ENCODE measurements at places on chromosomes 12 and 14. TPM values are rescaled to one million over a fixed set of nuclear protein-coding genes. Genes with fewer than 3 reads are reported as not detected.

CRY1 gene
- total RNA-seq: 47.5 TPM

PXMP2 gene
- 29.0 TPM for total RNA-seq

PPFIBP1 gene
- 34.4 TPM for total RNA-seq

SLC17A8 gene
- total RNA-seq: not detected

PTHLH gene
- total RNA-seq: 7.5 TPM

OTX2 gene
- total RNA-seq: not detected

KRT85 gene
- not detected for total RNA-seq

TAC3 gene
- not detected for total RNA-seq

NGB gene
- total RNA-seq: not detected

EML5 gene
- total RNA-seq: 5.6 TPM

KRT75 gene
- not detected for total RNA-seq

ADCY4 gene
- total RNA-seq: 60.6 TPM

GALNT6 gene
- total RNA-seq: 55.8 TPM

SLC10A1 gene
- total RNA-seq: not detected

- DNase-seq: no peak
These were observed 403.3 kb upstream of the PRICKLE1 start for GRCh38 chr12:42992826-42993225.

- DNase-seq: no peak
These were observed 51.1 kb upstream of the HIF1A start for GRCh38 chr14:61644175-61644574.

GRCh38 chr12:118781692-118782091 lies 199.6 kb upstream of the SRRM4 start:
- no peak for DNase-seq

- DNase-seq: no peak
These were observed 17.7 kb downstream of the STXBP6 start for GRCh38 chr14:25032092-25032784.

DNA sequence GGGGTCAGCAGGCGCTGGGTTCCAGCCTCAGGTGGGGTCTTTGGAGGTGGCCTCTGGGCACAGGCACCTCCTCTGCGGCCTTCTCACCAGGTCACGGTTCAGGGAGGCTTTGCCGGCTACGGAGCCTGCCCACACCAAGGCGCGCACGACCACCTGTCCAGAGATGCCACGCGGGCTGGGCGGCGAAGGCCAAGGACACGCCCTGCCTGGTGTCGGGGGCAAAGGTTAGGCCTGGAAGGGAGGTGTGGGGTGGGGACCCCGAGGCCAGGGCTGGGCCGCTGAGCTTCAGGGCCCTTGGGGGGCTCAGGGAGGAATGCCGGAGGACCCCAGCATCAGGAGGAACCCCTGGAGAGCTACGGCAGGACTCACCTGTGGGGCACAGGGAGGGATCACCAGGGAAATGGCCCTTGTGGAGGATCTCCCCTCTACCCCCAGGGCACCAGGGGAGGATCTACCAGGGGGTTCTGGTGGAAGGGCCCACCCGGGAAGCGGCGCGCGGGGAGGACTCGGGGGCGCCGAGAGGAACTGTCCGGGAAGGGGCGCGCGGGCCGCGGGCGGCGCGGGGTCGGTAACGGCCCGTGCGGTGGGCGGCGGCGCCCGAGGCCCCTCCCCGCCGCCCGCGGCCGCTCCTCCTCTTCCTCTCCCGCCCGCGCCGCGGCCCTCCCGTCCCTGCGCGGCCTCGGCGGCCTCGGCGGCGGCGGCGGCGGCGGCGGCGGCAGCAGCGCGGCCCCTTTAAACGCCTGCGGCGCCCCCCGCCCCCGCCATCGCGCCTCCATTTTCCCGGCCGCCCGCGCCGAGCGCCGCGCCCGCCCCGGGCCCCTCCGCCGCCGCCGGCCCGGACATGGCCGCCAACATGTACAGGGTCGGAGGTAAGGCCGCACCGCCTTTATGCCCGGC lies at the start of gene MTA1:
MTA1 (plus strand) TSS at position 633 of the 897 bp plus-strand sequence; CDS start at position 842, 209 bp downstream.
- DNase-seq: no peak

- DNase-seq: no peak
These were observed 52.8 kb downstream of the STXBP6 start for GRCh38 chr14:24996930-24997725.

- DNase-seq: no peak
These were observed 18.3 kb downstream of the DYRK4 start for GRCh38 chr12:4580281-4580688.

- DNase-seq: no peak
These were observed 559 bp upstream of the LMBR1L start for GRCh38 chr12:49111206-49111605.

DNA sequence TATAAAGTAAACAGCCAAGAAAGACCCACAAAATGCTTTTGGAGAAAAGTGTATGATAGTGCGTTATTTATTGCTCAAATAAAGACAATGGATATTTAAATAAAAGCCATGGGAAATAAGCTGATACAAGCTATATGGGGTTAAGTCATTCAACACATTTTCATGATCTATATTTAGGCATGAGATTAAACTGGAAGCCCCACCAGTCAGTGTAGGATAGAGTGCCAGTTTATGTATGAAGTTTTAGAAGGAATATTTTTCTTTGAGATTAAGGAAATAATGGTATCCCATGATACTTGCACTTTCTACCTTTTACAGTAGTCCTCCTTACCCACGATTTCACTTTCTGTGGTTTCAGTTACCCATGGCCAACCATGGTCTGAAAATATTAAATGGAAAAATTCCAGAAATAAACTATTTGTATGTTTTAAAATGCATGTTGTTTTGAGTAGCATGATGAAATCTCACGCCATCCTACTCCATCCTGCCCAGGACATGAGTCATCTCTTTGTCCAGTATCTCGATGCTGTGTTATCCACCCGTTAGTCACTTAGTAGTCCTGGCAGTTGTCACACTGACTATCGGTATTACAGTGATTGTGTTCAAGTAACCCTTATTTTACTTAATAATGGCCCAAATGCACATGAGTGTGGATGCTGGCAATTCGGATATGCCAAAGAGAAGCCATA lies 22.3 kb downstream of the SYT1 start:
- DNase-seq: no peak

- DNase-seq: peak; percentile 79
These were observed 8.4 kb upstream of the INF2 start for GRCh38 chr14:104680806-104681688.

DNA sequence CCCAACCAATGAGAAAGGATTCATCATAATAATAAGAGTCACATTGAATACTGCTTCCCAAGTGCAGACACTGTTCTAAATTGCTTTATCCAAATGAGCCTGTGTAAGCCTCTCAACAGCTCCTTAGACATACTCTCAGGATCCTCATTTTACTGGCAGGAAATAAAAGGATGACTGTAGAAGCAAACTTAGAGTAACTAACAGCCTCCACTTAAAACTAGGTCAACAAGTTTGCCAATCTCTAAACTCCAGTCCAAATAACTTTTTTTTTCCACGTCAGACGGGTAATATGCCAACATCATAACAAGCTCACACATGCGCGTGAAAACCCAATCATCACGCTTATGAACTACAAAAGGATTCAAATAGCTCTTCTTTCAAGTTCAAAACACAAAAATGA lies 15.3 kb upstream of the DPF3 start:
- DNase-seq: no peak

- DNase-seq: no peak
These were observed 24.7 kb upstream of the C14orf180 start for GRCh38 chr14:104554608-104555429.

DNA sequence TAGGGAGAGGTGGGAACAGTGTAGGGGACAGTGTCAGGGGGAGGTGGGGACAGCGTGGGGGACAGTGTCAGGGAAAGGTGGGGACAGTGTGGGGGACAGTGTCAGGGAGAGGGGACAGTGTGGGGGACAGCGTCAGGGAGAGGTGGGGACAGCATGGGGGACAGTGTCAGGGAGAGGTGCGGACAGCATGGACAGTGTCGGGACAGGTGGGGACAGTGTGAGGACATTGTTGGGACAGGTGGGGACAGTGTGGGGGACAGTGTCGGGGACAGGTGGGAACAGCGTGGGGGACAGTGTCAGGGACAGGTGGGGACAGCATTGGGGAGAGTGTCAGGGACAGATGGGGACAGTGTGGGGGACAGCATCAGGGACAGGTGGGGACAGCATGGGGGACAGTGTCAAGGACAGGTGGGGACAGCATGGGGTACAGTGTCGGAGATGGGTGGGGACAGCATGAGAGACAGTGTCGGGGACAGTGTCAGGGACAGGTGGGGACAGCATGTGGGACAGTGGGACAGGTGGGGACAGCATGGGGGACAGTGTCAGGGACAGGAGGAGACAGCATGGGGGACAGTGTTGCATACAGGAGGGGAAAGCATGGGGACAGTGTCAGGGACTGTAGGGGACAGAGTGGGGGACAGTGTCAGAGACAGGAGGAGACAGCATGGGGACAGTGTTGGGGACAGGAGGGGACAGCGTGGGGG lies 139.0 kb downstream of the TMEM121 start:
- DNase-seq: no peak

GRCh38 chr12:90235642-90236041 lies 527.0 kb upstream of the ATP2B1 start:
- no peak for DNase-seq

GRCh38 chr12:28164644-28165275 lies 25.5 kb upstream of the CCDC91 start:
- no peak for DNase-seq

GRCh38 chr14:71358209-71358931 lies 451.1 kb downstream of the PCNX1 start:
- DNase-seq: no peak

DNA sequence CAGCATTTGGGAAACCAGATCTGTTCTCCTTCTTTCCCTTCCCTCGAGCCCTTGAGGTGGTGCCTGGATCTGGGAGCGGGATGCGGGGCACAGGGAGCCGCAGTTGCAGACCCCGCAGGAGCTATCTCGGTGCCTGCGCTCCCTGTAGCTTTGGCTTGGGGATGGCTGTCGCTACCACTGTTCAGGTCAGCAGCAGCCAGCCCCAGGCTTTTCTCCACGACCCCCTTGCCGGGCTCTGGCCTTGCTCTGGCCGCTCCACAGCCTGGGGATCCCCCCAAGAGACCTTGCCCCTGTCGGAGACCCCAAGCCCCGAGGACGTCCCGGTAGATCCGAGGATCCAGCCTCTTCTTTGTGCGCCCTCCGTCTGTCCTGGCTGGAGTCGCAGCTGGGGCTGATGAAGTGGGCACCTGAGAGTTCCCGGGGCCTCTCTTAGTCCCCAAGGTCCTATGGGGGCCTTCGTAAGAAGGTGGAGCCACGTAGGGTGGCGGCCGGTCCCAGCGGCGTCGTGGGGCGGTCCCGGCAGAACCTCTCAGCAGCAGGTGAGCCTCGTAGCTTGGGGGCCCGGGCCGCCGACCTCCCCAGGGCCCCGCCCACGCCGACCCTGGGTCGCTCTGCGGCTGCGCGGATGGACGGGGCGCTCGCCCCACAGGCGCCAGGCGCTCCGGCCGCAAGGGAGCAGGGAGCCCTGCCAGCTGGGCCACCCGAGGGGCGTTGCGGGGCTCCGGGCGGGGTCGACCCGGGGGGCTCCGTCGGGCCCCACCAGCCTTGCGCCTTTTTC lies 1.3 kb downstream of the DDN start:
- no peak for DNase-seq

- no peak for DNase-seq
These were observed 96.9 kb downstream of the SLC15A4 start for GRCh38 chr12:128726886-128727285.

DNA sequence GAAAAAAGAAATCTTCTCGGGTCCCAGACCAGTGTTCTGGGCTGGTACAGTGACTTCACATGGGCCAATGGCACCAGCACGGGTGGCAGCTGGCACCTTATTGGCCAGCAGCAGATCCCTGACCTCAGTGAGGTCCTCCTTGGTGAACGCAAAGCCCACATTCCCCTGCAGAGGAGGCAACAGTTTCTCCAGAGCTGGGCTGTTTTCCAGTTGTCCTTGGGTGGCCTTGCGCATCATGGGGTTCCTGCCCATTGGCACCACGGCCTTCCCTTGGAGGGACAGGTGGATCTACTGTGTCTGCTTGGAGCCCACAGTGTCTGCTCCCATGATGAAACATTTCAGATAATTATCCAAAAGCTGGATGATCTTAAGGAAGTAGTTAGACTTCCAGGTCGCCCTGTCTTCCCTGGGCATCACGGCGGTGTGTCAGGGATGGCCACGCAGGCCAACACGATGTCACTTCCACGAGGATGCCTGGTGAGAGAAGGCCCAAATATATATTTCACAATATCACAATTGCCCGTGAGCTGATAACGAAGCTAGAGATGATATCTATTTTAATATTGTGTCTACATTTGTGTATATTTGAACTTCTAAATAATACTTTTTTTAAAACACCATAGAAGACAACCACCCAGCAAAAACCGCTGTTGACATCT lies 15.8 kb downstream of the NFKBIA start:
- no peak for DNase-seq

GRCh38 chr12:67154901-67155300 lies 114.3 kb upstream of the CAND1 start:
- DNase-seq: no peak

DNA sequence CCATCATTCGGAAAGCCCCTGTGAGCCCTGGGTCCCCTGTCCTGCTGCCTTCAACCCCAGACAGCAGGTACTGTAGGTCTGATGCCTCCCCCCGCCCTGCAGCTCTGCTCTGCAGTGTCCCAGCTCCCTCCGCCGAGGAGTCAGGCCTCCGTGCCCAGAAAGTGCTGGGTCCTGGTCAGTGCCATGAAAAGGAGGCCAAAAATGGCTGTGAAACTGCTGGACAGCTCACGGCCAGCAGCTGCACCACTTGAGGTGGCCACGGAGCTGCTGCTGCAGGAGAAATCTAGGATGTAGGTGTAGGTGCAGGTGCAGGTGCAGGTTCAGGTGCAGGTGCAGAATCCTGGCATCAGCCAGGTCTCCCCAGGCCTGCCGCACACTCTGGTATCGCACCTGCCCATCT lies 196.1 kb downstream of the SLC15A4 start:
- no peak for DNase-seq

GRCh38 chr12:49091836-49092085 lies 2.8 kb downstream of the DHH start:
- no peak for DNase-seq

GRCh38 chr12:3005736-3006135 lies 46.5 kb downstream of the TEAD4 start:
- no peak for DNase-seq

DNA sequence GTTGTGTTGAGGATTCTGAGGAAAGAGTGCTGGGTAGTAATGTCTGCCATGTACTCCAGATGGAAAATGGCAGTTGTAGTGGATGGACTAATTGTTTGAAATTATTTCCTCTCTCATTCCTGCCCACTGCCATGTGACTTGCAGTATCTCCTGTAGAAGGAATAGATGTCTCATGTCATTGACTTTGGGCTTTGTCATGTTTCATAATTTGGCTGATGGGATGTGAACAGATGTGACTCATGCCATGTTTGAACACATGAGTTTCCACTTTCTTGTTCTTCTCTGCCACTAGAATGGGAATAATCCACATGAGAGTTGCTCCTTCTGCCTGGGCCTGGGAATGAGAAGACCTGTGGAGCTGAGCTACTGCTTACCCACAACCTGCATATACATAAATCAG lies 2.4 kb upstream of the CALCOCO1 start:
- no peak for DNase-seq

GRCh38 chr14:74077401-74077800 lies 6.9 kb downstream of the ALDH6A1 start:
- no peak for DNase-seq

- no peak for DNase-seq
These were observed 78.0 kb downstream of the ATF7IP start for GRCh38 chr12:14443531-14443930.

All from breast epithelium (tissue), 4 donors.